ENCODE measurements at places on chromosomes 3 and 15.

DNA sequence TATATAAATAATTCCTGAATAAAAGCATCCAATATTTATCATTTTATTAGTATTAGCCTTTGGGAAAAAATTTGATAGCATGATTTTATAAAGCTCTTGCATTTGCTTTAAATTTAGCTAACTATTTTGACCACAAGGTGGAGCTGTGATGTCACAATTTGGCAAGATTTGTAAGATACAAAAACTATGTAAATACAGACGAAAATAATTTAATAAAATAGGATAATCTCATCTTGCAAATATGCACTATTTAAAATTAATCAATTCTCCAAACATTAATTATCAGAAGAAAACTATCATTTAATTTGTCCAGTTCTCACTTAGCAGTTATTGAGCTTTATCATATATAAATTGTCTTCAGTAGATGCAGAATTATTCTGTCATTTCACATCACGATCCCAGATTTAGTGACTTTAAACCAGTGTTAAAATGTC, 95.4 kb downstream of the PLOD2 start:
- no peak for DNase-seq

- no peak for DNase-seq
Measured at GRCh38 chr3:36192901-36193300, 187.4 kb upstream of the STAC start.

DNA sequence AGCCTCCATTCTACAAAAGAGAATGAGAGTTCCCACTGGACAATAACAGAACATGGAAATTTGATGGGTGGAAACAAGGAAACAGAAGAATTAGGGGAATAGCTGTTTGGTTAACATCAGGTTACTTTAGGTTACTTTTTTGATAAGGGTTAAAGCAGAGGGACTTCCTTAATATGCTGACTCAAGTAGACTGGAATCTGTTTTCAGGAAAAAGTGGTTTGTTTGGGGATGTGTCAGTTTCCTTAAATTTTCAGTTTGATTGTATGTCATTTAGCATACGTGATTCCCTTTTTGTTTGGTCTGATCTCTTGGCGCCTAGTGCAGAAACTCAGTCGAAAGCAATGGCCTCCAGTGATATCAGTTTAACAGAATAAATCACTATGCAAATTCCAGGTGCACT, 411.8 kb upstream of the GRM7 start:
- no peak for DNase-seq

DNA sequence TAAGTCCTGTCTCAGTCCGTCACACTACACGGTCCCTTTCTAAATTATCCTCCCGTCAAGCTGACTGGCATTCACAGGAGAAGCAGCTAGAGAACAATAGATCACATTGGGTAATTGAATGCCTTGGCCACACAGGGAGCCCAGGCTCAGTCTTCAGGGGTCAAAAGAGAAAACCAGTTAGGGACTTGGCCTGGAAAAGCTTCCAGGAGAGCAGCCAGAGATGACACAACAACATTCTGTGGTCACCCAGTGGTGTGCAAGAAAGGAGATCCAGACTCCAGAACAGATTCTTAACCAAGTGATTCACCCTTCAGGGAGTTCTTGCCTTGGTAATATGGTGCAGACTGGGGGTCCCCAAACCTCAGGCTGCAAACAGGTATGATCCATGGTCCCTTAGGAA, 15.9 kb downstream of the ARHGAP31 start:
- DNase-seq: no peak

DNA sequence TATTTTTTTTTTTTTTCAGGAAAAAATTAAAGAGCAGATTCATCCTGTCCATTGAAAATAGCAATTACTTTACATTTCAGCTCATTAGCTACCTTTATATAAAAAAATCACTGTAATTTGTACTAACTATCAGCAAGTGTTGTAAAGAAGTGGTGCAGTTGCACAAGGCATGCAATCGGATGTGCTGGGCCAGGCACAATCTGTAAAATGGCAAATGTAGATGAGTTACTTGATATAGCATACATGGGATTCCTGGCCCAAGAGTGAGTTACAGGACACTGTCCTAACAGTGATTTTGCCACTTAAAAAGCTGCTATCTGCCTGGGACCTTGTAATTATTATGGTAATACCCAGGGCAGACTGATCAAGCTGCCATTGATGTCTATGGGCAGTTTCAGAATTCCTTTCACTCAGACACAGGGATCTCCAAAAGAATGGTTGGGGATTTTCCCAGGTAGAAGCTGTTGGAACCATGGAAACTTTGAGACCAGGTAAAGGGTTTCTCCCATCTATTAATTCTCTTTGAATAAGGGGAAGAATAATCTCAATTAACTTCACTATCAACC, 182.2 kb upstream of the ICE2 start:
- DNase-seq: no peak

- DNase-seq: no peak
Measured at GRCh38 chr3:135973841-135974240, 8.3 kb downstream of the PPP2R3A start.

GRCh38 chr3:61683549-61684236, 122.3 kb downstream of the PTPRG start:
- no peak for DNase-seq

- no peak for DNase-seq
Measured at GRCh38 chr3:175861916-175862315, 1002.8 kb downstream of the NAALADL2 start.

- DNase-seq: no peak
Measured at GRCh38 chr3:72848703-72849081, 447 bp upstream of the SHQ1 start.

- no peak for DNase-seq
Measured at GRCh38 chr3:16516695-16517481, 3.4 kb upstream of the RFTN1 start.

GRCh38 chr3:65348398-65348995, 660.7 kb upstream of the ADAMTS9 start:
- no peak for DNase-seq

GRCh38 chr3:8729479-8729878, 4.1 kb upstream of the CAV3 start:
- no peak for DNase-seq

DNA sequence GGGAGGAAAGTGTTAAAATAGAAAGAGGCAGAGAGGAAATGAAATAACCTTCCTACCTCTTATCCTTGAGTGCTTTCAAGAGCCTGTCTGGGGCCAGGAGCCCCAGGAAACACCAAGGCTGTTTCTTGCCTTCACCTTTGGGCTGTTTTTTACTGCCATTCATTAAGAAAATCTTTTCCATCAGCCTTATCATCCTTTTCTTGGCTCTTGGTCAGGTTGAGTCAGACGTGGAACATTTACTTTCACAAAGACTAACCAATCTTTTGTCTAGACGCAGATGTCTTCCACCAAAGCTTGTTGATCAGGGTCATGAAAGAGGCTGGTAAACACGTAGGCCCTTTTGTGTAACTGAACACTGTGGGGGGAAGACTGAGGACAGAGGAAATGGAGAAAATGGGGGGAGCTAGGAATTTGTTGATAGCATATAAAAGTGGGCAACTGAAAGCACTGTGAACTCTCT, 151.0 kb upstream of the THBS1 start:
- DNase-seq: no peak

DNA sequence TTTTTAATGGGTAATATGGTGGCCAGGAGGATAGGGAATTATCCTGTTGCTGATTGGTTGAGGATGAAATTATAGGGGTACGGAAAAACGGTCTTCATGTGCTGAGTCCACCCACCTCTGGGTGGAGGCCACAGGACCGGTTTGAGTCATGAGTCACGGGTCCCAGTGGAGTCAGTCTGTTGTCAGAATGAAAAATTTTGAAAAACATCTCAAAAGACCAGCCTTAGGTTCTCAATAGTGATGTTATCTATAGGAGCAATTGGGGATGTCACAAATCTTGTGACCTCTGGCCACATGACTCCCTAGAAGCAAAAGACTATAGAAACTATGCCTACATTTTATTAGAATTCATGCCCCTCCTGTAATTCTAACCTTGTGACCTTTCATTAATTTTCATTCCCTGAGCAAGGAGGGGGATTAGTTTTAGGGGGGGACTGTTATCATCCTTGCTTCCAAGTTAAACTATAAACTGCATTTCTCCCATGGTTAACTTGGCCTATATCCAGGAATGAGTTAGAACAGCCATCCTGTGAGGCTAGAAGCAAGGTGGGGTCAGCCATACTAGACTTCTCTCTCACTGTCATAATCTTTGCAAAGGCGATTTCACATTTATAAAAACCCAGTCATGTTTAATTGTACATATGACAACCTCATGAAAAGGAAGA, 101.2 kb downstream of the TCF12 start:
- DNase-seq: no peak

DNA sequence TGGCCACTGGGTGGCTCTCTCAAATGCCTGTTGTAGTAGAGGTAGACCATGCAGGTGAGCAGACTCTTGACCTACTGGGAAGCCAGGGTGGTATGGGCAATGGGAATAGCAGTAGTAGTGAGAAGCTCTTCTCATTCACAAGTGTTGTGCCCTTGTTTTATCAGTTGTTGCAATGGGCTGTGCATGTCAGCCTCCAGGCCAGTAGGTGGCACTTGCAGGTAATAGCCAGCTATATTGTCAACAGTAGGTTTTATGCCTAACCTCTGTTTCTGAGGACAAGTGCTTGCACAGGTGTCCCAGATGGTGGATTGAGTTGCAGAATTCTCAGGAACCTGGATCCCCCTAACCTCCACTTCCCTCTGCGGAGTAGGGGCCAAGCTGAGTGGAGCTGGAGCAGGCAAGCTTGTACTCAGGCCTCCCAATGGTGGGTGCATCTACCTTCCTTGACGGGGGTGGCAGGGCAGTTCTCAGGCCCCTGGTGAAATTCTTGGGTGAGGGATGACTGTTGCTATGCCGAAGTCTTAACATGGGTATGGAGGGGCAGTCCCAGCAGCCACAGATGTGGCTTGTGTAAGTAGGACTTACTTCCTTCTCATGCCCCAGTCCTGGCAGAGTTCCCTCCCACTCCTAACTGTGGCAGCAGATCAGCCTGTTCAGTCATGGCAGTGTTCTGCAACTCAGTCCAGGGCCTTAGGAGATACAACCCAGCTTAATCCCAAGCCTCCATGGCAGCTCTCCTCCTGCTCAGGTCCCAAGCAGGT, 104.3 kb downstream of the NEO1 start:
- no peak for DNase-seq

DNA sequence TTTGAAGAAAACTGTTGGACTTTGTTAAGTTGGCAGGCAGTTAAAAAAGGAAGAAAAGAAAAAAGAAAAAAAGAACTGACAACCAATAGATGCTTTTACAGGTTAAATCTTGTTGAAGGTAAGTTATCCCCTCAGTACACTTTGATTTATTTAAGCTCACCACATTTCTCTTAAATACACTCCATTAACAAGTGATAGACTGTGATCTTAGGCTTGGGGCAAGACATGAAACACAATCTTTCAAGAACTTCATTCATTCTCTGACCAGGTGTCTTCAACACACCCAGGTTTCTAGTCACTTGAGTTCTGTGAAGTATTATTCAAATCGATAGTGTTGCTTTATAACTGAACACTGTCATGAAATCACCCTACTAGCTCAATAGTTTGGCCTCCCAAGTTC, 751.9 kb downstream of the ROBO1 start:
- no peak for DNase-seq

- no peak for DNase-seq
Measured at GRCh38 chr15:98524838-98525660, 123.3 kb upstream of the IGF1R start.

- DNase-seq: peak; percentile 24
Measured at GRCh38 chr15:63436872-63437375, 55.3 kb upstream of the CA12 start.

DNA sequence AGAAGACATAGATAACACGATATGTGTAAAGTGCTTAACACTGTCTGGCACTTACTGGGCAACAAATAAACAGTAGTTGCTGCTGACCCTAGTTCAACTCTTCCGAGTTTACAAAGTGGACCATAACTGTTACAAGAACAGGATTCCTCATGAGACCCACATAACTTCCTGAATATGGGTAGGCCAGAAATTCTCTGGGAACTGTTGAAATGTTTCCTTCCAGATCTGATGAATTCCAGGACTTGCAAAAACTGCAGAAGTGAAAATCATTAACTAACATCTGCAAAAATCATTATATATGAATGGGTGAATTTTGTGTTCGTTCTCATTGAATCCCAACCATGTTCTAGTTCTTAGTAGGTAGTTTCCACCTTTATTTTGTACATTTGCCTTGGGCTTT, 181.7 kb upstream of the MME start:
- no peak for DNase-seq

DNA sequence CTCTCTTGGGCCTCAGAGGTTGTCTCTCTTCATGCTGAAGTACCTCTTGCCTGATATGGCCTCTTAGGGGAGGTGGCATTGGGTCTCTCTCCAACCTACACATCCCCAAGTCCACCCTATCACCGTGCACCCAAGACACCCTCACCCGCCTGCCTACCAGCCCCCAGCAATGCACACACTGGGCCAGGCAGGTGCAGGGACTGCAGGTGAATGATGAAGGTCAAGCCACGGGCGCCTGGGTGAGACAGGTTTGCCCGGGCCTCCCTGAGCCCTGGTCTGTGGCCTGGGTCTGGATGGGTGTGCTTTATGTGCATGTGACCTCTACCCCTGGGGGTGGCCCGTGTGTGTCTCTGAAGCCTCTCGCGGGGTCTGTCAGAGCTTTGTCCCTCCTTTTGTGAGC, 68.3 kb downstream of the WNT7A start:
- no peak for DNase-seq

GRCh38 chr15:59484399-59484798, 46.4 kb downstream of the FAM81A start:
- DNase-seq: no peak

DNA sequence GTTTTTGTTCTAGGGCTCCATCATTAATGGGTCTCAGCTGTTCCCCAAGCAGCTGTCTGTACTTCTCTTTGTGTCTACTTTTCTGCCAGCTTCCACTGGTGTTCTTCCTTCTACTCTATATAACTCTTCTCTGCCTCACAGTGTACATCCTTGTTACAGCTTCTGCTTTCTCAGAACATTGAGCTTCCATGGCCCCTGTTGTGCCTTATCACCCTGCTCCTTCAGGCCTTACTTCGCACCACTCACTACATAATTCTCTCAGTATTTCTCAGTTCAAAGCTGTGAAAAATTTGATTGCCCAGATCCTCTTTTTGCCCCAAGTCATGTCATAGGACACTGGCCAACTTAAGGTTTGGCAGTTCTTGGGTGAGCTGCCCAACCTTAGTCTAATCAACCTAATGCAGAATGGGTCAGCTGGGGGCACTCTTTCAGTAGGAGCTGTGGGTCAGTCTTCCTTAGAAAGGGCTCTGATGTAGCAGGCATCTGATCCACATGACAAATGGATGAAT, 28.9 kb downstream of the CSTA start:
- DNase-seq: no peak

GRCh38 chr3:124577494-124578167, 152.6 kb upstream of the UMPS start:
- DNase-seq: no peak

GRCh38 chr15:93170329-93170728, 81.3 kb upstream of the RGMA start:
- no peak for DNase-seq

DNA sequence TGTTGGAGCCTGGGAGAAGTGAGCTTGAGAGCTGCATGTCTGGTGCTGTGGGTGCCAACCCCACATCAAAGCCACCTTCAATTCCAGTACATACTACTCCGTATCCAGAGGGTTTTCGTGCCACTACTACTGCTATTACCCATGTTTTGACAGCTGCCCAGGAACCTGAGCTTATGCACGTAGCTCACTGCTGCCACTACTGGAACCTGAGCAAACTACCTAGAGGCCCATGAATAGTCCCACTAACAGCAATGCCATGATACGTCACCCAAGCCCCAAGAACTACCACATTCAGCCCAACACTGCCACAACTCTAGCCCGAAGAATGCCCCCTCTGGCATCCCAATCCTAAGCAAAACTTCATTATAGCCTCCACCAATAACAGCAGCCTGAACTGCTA, 215.2 kb upstream of the BCHE start:
- DNase-seq: no peak

Measured in stimulated activated CD4-positive, alpha-beta T cell treated with anti-CD3 and anti-CD28 coated beads, Interleukin-1b, Interleukin-23, amount 100 ng/mL, for 1 hour (primary cell).